Choroid plexus epithelial cell (primary cell): ENCODE measurements at places on chromosomes 6 and 20.

DNA sequence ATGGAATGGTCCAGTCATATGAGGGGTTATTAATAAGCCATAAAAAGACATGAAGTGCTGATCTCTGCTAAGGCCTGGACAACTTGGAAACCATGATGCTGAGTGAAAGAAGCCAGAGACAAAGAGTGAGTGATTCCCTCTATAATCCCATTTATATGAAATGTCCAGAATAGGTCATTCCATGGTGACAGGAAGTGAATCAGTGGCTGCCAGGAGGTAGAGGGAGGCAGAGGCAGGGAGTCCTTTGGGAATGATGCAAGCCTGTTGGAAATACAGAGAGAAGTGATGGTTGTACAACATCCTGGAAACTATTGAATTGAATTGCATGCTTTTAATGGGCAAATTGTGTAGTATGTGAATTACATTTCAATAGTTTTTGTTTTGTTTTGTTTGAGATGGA lies 26.4 kb downstream of the ANKRD60 start:
- DNase-seq: no peak

DNA sequence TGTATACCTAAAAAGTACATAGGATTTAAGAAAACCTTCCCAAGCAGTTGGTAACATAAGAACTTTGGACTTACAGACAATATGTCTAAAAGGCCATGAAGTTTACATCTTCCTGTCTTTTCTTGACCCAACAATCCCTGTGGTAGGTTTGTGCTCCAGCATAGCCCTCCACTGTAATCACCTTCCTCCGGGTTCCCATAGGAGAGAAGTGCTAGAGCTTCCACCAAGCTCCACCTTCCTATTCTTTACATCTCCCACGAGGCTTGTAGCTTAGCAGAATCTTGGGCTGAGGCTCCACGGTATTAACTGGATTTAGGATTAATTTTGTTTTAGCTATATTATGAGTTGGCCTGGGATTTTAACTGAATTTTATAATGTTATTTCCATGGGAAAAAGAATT lies 23.3 kb downstream of the ADGRG6 start:
- DNase-seq: no peak

DNA sequence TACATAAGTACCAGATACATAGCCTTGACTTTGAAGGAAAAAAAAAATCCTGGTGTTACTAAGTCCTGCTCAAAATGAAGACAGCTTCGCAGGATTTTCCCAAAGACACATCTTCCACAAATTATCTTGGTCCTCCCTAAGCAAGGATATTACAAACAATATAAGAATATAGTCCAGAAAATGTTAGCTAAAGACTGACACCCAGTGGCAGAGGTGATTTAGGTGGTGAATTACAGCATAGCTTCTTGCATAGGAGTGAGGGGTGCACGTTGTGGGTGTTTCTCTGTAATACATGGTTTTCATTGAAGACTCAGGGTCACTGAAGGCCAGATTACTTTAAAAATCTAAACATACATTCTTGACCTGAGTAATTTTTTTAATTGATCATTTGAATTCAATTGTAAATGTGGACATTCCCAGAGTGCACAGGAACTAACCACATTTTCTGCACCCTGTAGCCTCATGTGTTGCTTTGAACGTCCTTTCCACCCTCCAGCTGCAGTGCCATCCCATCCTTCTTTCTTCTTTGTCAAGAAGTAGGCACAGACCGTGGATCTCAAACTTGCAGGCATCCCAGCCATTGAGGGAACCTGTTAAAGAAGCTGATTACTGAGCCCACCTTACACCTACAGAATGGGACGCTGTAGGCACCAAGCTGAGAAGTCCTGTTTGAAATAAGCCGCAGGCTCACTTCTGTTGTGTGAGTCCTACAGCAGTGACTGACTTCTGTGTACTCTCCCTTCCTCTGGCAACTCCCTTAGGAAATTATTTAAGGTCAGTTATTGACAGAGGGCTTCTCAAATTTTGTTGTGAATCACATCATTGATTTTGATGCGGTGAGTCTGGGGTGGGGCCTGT lies 102.6 kb downstream of the PERP start:
- peak; percentile 66 for DNase-seq

GRCh38 chr6:71047417-71047816 lies 90.6 kb upstream of the B3GAT2 start:
- DNase-seq: no peak

DNA sequence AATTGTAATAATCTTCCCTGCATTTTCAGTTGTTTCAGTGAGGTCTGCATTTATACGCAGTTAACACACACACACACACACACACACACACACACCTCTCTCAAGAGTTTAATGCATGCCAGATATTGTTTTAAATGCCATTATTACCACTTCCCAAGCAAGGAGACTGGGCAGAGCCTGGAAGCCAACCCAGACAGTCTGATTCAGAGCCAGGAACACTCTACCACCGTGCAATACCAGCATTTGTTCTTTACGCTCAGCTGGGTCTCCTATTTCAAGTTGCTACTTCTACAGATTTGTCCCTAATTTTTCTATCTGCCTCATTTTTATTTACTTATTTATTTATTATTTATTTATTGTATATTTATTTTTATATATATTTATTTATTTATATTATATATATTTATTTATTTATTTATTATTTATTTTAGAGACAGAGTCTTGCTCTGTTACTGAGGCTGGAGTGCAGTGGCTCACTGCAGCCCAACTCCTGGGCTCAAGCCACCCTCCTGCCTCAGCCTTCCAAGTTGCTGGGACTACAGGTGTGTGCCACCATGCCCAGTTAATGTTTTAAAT lies 68.4 kb downstream of the PCSK2 start:
- no peak for DNase-seq

GRCh38 chr20:52794853-52795252 lies 177.3 kb upstream of the TSHZ2 start:
- no peak for DNase-seq

DNA sequence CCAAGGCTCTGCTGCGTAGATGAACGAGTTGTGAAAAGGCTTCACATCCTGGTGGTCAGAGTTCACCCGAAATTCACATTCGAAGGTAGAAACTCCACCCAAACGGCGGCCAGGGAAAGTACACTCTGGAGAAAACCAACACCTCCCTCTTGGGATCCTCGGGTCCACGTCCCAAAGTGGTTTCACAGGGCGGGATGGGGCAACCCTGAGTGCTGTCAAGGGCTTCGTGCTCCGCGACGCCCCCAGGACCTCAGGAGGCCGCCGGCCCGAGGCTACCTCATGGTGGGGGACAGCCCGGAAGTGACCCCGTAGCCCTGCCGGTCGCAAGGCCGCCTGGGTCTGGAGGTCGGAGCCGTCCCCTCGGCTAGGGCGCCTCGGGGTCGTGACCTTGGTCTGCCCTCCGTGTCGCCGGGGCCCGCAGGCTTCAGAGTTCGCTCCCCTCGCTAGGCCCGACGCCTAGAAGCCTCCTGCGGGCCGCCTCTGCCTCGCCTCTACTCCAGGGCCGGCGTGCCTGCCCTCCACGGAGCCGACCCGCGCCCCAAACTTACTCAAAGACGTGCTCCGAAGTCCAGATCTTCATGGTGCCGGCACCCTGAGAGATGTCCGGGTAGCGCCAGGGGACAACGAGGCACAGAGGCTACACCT lies at the start of gene PRELID3B:
TSS of gene PRELID3B (minus strand) at position 636 of the 645 bp plus-strand sequence. CDS start at position 580, 56 bp downstream.
- DNase-seq: peak; percentile 25

DNA sequence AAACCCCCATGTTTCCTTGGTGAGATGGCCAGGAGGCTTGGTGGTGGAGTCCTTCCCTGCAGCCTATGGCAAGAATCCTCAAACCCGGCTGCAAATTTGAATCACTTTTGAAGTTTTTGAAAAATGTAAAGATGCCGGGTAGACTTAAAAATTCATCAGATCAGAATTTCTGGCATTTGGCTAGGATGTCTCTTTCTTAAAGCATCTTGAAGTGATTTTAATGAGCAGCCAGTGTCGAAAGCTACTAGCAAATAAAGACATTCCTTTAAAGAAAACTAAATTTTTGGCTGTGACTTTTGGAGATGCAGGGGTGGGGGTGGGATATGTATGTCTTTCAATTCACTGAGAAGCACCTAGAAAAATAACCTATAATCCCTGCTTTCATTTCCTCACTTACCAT lies 25.6 kb upstream of the NOX3 start:
- DNase-seq: peak; percentile 45

DNA sequence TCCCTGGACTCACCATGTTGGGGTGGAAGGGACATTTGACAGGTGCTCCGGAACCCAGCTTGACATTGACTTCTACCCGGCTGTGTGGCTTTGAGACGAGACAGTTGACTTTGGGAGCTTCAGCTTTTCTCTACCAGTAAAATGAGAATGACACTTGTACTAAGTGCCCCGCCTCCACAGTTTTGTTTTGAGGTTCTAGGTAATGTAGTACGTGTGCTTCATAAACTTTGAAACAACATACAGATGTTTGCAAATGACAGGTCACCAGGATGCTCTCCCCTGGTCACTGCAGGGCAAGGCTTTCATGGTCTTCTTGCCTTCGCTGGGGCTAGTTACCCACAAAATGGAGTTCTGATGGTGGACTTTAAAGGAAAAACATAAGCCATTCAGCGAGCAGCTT lies 31.3 kb downstream of the CLIC5 start:
- DNase-seq: no peak

DNA sequence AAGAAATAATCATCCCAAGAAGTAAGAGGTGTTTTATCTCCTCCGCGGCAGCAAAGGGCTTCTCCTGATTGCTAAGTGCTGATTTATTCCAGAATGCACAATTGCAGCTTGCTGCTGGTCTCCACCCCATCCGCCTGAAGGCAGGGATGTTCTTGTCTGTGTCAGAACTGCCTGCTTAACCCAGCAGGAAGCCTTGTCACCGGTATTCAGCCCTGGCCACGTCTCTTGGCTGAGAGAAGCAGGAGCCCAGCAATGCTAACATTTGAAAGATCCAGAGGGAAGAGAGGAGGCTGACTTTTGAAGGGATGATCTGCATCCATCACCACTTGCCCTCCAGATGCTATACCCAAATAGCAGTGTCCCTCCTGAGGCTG lies 4.2 kb downstream of the SCML4 start:
- DNase-seq: peak; percentile 4

DNA sequence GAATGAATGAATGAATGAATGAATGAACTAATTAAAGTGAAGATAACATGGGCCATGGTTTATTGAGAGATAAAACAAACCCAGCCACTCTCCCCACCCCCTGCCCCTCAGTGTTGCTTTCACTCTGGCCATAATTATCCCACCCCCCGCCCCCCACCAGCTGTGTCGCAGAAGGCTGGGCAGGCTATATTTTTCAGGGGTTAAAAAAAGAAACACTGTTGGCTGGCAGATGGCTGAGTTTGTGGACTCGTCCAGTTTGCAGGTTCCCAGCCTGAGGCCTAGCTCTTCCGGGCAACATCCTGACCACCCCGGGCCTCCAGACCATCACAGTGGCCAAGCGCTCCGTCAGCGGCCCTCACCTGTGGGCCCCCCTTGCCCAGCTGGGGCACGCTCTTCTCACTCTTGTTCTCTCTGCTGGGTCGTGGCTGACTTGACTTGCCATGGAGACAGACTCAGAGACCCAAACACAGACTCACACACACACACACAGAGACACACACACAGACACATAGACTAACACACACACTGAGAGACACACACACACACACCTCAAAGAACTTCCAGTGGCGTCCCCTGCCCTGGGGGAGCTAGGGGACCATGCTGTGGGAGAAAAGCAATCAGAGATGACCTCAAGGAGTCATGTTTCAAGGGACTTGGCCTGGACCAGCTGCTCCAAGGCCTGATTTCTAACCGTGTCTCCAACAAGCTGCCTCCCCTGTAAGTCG lies 2.2 kb upstream of the GRM4 start:
- DNase-seq: no peak

GRCh38 chr6:3228771-3229565 lies 1.5 kb upstream of the TUBB2B start:
- peak; percentile 39 for DNase-seq

- DNase-seq: no peak
Measured at GRCh38 chr6:117890172-117890571, 16.9 kb upstream of the SLC35F1 start.

DNA sequence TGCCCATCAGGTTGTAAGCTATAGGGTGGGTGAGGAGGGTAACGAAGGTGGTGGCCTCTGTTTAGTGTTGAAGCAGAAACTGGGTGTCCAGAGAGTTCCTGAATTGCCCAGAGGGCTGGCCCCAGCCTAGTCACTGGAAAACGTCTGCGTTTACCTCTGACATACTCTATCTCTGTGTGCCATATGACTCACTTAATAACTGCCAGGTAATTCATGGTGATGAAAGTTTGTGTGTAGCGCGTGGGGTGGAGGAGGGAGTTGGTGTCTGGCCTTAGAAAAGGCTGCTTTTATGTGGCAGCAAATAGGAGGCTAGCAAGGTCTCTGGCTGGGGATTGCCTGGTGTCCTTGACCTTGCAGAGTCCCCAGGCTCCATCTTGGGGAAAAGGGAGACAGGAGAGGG lies 47.3 kb downstream of the SLC35D3 start:
- DNase-seq: no peak

GRCh38 chr6:79466207-79466834 lies 70.9 kb downstream of the LCA5 start:
- peak; percentile 69 for DNase-seq

GRCh38 chr6:91683240-91683639 lies 1096.4 kb upstream of the MAP3K7 start:
- DNase-seq: no peak

DNA sequence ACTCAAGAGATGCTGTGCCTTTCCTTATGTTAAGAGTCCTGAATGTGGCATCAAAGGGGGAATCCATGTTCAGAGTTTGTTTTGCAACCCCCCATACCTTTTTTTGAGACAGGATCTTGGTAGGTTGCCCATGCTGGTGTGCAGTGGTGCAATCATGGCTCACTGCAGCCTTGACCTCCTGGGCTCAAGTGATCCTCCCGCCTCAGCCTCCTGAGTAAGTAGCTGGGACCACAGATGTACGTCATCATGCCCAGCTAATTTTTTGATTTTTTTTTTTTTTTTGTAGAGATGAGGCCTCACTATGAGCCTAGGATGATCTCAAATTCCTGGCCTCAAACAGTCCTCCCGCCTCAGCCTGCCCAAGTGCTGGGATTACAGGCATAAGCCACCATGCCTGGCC lies 16.5 kb downstream of the PTPRA start:
- no peak for DNase-seq

GRCh38 chr6:72248621-72249020 lies 362.3 kb downstream of the RIMS1 start:
- DNase-seq: peak; percentile 36

GRCh38 chr20:41223112-41223511 lies 85.8 kb downstream of the PLCG1 start:
- DNase-seq: peak; percentile 55

GRCh38 chr6:16321826-16322225 lies 83.4 kb downstream of the GMPR start:
- DNase-seq: no peak

GRCh38 chr6:55827818-55828522 lies 47.4 kb downstream of the BMP5 start:
- no peak for DNase-seq

- no peak for DNase-seq
Measured at GRCh38 chr6:35051997-35052583, 89.0 kb downstream of the TCP11 start.

DNA sequence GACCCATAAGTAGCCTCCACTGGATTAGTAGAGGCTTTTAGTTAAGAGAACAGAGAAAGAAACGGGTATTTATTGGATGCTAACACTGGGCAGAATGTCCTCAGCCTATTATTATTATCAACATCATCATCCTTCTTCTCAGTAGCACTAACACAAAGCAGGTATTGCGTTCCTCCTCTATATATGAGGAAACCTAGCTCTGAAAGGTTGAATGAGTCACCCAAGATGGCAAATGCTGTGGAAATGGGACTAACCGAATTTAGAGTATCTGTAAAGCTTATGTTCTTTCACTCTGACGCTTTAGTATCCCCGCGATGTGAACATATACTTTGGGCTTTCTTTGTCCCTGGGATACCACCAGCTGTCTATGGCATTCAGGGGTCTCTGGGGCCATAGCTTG lies 77.0 kb downstream of the ADTRP start:
- DNase-seq: no peak

- no peak for DNase-seq
Measured at GRCh38 chr20:63027922-63028389, 21.2 kb upstream of the BHLHE23 start.
